SHP77 (cell line): ENCODE measurements at places on chromosomes 12 and 14.

- no peak for DNase-seq
Observed at GRCh38 chr12:102874819-102875218, 42.2 kb downstream of the PAH start.

- no peak for DNase-seq
Observed at GRCh38 chr14:98904677-98905076, 367.3 kb downstream of the BCL11B start.

DNA sequence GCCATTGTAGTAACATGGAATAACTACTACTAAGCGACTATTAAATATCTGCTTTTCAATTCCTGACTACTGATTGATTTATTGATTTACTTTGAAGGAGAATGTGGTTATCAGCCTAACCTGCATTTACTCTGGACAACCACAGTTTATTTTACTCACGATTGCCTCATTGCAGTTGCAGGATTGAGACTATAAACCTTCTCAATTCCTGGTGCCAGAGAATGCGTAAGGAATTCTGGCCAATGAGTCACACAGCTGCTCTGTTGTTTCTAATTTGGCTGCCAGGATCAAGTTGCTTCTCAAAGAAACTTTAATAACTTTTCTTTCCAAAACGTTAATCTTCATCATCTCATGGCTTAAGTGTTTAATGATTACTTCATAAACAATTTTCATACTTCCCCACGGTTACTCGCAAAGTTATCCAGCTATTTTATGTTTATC lies 13.1 kb upstream of the TMTC1 start:
- DNase-seq = no peak

DNA sequence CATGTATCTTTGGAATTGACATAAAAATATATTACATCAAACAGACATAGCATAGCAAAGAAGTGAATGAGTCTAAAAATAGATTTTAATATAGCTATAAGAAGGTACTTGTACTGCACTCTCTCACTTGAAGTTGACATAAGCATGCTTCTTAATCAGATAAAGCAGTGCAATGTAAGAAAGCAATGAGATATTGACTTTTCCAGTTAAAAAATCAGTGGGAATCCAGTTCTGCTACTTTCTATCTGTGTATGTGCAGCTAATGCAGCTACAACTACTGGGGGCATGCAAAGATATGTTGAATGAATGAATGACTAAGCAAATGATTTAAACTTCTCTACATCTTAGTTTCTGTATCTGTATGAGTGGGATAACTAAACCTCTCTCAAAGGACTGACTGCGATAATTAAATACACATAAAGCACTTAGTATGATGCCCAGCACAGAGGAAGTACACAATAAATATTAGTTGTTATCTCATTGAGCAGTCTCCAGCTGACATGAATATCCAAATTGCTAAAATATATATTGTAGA lies 10.3 kb downstream of the WASHC3 start:
- DNase-seq = no peak

DNA sequence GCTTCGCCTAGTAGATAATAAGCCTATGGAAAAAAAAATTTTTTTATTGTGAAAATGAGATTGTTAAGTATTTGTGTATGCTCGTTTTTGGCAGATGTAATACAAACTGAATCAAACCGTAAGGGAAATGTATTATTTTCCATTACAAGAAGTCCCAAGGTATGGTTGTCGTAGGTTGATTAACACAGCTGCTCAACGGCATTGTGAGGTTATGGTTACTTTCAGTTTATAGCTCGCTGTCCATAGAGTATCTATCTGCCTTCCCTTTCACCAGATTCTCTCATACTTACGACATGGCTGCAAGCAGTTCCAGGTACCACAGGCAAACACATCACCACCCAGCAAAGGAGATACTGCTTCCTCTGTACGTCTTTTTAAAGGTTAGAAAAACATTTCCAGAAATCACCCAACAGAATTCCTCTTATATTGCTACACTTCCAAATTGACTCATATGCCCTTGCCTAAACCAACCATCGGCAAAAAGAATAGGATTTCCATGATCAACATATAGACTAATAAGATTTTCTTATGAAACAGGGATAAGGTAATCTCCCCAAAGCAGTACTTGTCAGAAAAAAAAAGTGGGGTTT lies 338.6 kb downstream of the SYT1 start:
- DNase-seq = no peak

DNA sequence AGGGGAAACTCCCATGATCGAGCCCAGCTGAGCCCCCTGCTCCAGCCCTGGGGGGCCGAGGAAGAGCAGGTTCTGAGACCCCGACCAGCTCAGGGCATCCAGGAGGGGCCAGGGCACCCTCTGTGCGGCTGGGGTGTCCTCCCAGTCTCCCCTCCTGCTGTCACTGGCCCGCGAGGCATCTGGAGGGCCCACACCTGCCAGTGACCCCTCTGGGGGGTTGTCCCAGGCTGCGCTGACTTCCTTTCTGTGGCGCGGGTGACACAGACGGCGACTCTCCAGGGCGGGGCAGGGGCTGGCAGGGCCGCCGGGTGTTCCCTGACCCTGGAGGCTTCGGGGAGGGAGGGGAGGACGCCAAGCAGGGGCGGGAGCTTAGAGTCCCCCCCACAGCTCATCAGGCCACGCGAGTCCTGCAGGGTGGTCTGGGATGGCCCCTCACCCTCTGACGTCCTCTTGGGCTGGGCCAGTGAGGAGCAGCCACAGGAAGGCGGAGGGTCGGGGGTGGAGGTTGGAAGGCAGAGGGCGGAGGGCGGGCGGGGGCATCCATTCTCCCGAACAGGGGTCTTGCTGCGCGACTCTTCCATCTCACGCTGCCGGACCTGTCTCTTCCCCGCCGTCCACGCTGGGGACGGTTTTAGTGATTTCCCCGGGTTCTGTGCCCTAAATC lies 38.6 kb upstream of the FBRSL1 start:
- DNase-seq = no peak

DNA sequence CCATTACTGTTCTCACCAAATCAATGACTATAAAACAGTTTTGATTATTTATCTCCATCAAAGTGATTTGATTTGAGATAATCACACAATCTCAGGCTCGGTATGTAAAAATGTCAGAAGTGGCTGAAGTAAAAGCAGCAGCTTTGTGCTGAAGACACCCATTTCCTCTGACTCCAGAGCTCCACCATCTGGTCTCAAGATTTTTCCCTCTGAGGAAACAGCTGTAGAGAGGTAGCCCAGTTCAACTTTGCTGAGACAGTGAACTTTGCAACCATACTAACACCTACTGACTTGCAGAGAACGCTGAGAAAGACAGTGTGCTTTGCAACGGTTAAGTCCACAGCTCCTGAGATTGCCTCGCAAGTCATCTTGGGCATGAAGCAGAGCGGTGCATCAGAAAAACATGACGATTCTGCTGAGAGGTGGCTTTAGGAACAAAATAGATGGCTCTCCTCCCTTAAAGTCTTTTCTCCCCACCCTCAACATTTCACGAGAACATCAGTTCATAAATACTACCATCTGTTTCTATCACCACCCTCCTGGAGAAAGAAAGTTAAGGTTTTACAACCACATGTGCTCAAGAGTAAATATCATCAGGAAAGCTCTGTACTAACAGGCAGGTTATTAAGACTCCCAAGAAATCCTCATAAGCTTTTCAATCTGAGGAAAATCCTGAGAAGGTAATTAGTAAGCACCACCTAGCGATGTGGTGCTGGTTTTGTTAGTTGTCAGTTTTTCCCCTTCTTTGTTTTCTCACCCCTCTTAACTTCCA lies 34.8 kb downstream of the HIGD1C start:
- DNase-seq = no peak
